ENCODE measurements at places on chromosomes 1 and 21. TPM values are rescaled to one million over a fixed set of nuclear protein-coding genes. Genes with fewer than 3 reads are reported as not detected.
A peak's percentile ranks its signal among the peaks of the same experiment; 100 is the strongest.

DNA sequence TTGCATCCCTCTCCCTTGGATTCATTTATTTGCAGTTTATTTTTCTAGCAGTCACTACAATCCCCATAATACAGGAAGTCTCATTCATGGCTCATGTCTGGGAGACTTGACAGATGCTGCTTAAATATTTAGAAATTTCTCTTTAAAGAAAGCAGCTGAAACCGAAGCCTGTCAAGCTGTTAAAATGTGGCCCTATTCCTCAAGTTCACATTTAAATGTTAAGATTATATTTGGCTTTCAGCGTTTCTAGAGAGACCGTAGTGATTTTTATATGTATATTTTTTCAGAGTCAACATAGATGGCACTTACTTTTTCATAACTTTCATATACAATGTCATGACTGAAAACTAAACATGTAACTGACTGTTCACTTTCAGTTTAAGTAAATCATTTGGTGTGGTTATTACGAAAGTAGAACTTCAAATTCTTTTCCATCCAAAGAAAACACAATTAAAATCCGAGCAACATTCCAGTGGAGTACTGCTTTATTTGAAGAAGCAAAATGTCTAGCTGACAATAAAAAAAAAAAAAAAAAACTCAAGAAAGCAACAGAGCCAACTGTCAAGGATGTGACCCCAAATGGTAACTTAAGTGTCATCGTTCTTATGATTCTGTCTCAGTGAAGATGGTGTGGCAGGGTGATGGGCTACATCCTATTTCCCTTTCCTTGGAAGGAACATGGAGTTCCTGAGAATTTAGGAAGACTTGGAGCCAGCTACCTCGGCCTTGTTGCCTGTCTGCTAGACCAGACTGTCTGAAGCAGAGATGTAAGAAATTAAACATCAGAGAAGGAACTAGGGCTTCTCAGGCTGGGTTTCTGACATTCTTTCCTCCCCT is 37.8 kb downstream of the MIS18A start:
- DNase-seq: no peak
- H3K4me3 ChIP-seq: no peak overlapping the region
- H3K27ac ChIP-seq: no peak overlapping the region
- no peaks in the 10 kb centered on the region for H3K36me3 ChIP-seq
- H3K4me1 ChIP-seq: no peaks in the 10 kb centered on the region
- no peaks in the 10 kb centered on the region for H3K27me3 ChIP-seq

DNA sequence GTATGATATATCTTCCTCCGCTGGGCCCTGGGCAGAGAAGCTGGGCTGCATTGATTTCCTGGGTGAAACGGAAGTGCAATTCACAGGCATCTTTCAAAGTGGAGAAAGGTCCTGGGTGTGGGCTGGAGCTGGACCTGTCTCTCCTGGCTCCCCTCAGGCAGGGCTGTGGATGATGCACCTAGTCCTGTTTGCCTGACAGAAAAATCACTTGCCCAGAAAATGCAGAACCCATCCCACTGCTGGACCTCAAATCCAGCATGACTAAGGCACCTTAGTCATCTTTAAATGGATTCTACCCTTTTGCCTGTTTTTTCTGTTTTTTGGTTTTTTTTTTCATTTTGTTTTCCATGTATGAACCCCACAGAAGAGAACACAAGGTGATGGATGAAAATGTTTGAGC is 49.7 kb downstream of the MYSM1 start:
- no peak overlapping the region for H3K27ac ChIP-seq
- no peak overlapping the region for H3K4me3 ChIP-seq
- DNase-seq: peak; percentile 7
- no peaks in the 10 kb centered on the region for H3K36me3 ChIP-seq
- H3K27me3 ChIP-seq: no peaks in the 10 kb centered on the region

DNA sequence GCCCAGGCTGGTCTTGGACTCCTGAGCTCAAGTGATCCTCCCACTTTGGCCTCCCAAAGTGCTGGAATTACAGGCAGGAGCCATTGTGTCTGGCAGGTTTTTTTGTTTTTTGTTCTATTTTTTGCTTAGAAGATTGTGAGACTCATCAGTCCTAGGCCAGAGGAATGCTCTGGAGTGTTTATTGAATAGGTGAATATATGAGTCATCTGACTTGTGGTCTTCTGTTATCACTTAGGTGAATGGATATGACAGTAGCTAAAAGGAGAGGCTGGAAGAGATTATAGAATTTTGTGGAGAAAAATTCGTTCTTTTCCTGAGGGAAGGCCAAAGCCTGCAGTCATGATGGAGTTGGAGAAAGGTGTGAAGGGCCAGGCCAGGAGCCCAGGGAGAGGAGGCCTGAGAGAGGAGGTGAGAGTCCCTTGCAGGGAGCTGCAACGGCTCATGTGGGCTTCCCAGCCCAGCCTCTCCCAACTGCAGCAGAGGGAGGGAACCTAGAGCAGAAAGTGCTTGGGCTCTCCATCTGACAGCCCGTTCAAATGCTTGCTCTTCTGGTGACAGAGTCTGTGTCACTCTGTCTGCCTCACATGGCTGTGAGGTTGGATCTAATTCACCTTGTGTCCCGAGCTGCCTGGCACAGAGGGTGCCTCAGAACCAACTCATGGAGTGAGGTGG is 31.6 kb upstream of the ACOT11 start:
- no peak overlapping the region for H3K4me3 ChIP-seq
- H3K4me1 ChIP-seq: peaks cover 4% of the 10 kb centered on the region
- H3K27ac ChIP-seq: no peak overlapping the region
- no peaks in the 10 kb centered on the region for H3K36me3 ChIP-seq
- H3K27me3 ChIP-seq: no peaks in the 10 kb centered on the region

DNA sequence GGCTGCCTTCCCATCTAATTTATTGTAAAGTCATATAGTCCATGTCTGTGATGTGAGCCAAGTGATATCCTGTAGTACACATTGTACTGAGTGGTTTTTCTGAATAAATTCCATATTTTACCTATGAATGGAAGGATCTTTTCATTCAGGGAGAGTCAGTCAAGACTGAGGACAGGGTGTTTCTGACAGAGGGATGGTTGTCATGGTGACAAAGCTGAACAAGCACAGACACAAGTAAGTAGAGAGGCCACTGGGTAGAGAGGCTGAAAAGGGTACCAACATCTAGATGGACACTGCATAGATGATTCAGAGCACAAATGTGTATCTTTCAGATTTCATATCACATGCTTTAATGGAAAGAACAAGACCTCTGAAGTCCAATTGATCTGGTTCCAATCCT is 22.6 kb upstream of the IL20 start:
- DNase-seq: no peak
- no peaks in the 10 kb centered on the region for H3K27me3 ChIP-seq
- H3K4me1 ChIP-seq: peaks cover 16% of the 10 kb centered on the region
- H3K4me3 ChIP-seq: no peak overlapping the region
- H3K27ac ChIP-seq: no peak overlapping the region

DNA sequence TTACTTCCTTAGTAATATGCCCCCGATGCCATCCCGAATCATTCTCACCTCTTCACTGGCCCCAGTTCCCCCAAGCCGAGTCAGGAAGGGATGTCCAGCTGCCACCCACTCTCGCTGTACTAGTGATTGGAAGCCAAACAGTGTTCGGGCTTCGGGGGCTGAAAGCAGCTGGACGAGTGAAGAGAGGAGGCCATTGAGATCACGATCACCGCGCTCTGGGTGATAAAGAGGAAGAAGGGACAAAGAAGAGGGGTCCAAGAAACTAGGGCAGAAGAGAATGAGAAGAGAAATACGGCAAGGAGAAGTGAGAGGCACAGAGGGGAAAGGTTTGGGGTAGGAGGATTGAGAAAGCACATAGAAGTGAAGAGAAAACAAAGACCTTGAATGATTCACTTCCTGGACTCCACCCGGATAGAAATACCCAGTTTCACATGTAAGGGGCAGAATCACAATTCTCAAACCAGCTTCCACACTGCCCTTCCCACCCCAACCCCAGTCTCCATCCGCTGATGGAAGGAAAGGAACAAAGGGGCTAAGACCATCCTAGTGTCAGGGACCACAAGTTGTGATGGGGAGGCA is 3.7 kb upstream of the SF3B4 start:
- DNase-seq: no peak
- H3K4me3 ChIP-seq: no peak overlapping the region
- peaks cover 5% of the 10 kb centered on the region for H3K36me3 ChIP-seq

DNA sequence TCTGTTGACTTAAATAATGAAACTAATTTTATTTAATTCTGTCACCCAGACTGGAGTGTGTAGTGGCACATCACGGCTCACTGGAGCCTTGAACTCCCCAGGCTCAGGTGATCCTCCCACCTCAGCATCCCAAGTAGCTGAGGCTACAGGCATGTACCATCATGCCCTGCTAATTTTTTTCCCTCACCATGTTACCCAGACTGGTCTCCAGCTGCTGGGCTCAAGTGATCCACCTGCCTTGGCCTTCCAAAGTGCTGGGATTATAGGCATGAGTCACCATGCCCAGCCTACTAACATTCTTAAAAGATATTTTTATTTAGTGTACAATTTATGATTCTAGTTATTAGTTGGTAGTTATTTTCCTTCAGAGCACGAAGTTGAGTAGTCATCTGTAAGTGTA is 49.5 kb downstream of the NRDC start:
- H3K36me3 ChIP-seq: peaks cover 22% of the 10 kb centered on the region
- no peak overlapping the region for H3K4me3 ChIP-seq
- no peaks in the 10 kb centered on the region for H3K4me1 ChIP-seq

- H3K36me3 ChIP-seq: no peaks in the 10 kb centered on the region
- DNase-seq: no peak
- no peak overlapping the region for H3K27ac ChIP-seq
- H3K4me1 ChIP-seq: no peaks in the 10 kb centered on the region
- H3K27me3 ChIP-seq: peaks cover 4% of the 10 kb centered on the region
Measured at GRCh38 chr1:62247391-62248168, 52.9 kb downstream of the L1TD1 start.

DNA sequence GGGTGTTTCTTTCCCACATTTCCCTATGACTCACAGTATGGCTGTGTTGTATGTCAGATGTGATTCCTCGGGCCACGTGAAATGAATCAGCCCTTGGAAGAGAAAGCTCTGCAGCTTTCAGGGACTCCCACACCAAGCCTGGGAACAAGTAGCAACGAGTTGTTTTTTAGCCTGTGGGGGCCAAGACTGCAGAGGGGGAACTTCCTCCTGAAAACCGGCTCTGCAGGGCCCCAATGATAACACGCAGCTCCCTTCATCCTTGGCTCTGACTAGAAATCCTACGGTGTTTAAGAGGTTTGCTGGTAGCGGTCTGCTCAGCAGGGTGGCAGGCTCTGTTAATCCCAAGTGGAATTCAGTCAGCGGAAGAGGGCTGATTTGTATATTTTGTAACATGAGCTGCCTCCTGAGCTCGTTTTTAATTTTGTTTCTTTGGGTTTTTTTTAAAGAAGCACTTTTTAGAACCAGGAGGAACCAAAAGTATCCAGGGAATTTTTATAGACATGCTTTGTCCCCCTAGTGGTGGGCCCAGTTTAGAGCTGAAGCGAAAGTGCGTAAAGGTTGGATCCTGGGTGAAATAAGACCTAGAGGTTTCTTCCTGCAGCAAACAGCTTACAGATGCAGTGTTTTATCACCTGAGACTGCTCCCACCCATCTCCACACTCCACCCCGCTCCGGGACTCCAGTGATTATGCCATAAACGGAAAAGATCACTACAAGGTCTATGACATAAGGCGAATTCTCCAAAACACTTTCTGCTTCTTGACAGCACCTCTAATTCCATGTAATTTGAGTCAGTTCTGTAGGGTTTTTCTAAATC is 48.8 kb downstream of the LAMC2 start:
- peak overlapping the region; percentile 99 for H3K27ac ChIP-seq
- H3K36me3 ChIP-seq: no peaks in the 10 kb centered on the region
- peaks cover 36% of the 10 kb centered on the region for H3K4me1 ChIP-seq
- H3K4me3 ChIP-seq: peak overlapping the region; percentile 61

DNA sequence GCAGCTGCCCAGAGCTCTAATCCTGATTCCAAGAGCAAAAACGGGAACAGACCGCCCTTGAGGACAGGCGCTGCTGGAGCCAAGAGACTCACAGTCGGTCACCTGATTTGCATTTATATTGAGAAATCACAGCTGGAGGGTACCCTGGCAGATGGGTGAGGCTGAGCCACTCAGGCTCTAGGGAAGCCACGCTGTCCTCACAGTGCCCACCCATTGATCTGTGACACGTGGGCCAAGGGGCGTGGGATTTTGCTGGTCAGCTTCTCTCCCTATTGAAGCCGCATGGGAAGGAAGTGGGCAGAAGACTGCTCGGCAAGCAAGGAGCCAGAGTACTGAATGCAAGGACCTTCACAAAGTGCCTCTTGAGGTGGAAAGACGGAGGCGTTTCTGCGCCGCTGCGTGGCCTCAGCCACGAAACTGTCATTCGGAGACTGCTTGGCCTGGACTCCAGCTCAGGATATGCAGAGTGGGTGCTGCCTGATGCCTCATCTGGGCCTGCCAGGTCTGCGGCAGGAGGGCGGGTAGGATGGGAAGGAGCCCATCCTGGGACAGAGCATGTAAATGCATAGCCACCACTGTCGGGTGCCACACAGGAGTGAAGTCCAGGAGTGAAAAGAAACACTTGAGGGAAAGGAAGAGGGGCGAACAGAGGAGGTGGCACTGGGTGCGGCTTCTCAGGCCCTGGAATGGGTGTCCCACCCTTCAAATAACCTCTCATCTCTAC is 139.8 kb downstream of the PGBD5 start:
- no peaks in the 10 kb centered on the region for H3K4me1 ChIP-seq
- no peak overlapping the region for H3K4me3 ChIP-seq
- H3K27ac ChIP-seq: no peak overlapping the region
- no peaks in the 10 kb centered on the region for H3K36me3 ChIP-seq

DNA sequence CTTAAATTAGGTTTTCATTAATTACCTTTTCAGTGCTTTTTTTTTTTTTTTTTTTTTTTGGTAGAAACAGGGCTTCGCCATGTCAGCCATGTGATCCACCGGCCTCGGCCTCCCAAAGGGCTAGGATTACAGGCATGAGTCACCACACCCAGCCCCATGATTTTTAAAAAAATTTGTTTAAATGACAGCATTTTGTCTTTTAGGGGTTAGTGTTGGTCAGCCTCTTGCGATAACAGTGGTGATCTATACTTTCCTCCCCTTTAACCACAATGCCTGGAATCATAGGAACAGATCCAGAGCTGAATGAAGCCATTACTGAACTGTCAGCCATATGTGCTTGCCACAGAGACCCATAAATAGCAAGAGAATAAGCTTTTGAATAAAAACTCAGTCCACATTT is 73.9 kb downstream of the CACHD1 start:
- H3K4me3 ChIP-seq: no peak overlapping the region
- peaks cover 22% of the 10 kb centered on the region for H3K4me1 ChIP-seq
- no peak overlapping the region for H3K27ac ChIP-seq
- no peaks in the 10 kb centered on the region for H3K27me3 ChIP-seq
- peak; percentile 47 for DNase-seq

TRIM17 gene
- total RNA-seq: 1.5 TPM

OPRD1 gene
- total RNA-seq: 0.79 TPM

KIF26B gene
- 6.8 TPM for total RNA-seq

SPRR4 gene
- not detected for total RNA-seq

TNNI3K gene
- not detected for total RNA-seq
